ENCODE measurements at places on chromosomes 6 and 20.

DNA sequence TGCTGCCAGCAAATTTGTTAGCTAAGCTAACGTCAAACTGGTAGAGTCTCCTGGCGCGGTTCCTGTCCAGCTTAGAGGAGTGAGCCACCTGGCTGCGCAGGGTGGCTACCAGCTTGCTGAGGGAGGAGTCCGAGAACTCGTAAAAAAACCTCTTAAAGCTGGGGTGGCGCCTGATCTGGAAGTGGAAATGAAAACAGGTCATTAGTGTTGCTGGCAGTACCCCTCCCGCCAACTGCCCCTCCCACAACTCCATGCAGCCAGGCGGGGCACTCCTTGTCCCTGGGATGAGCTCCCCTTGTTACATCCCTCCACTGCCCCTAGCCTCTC is 17.3 kb downstream of the BNIP5 start:
- no peak for DNase-seq

- no peak for DNase-seq
Observed at GRCh38 chr20:58088105-58088504, 140.3 kb downstream of the ANKRD60 start.

GRCh38 chr6:21753241-21754108 is 159.9 kb downstream of the SOX4 start:
- DNase-seq = no peak

- no peak for DNase-seq
Observed at GRCh38 chr6:110495949-110496348, 19.5 kb upstream of the SLC22A16 start.

DNA sequence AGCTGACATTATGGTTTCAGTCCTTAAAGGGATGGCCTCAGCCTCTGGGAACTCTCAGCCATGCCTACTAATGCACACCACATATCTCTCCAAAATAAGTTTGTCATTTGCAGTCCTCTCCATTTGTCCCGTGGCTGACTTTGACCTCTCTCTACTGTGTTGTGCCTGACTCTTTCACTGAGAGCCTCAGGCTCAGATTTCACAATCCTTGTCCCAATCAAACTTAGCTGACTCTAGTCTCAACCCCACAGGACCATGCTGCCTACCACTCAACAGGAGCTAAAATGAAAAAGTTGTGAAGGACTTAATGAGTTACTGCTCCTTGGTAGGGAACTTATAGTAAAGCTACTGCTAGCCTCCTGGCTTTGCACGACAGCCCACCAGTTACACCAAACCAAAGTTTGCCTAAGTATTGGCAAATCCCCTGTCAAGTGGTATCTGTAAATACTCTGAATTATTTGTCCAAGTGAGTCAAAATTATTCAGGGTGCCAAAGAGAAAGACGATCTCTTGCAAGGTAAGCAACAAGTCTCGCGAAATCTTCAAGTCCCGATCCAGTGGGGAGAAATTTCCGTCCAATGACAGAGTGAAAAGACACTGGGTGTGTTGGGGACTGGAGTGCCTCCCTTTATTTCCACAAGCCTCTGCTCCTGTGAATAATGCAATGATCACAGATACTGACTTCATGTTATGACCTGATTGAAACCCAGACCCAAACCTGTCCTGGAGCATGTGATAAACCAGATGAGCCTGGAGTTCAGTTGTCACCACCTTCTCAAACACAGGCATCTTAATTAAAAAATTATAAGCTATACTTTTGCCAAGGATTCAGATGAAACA is 124.4 kb upstream of the FOXQ1 start:
- no peak for DNase-seq

- no peak for DNase-seq
Observed at GRCh38 chr6:34851361-34851760, 36.5 kb downstream of the TAF11 start.

DNA sequence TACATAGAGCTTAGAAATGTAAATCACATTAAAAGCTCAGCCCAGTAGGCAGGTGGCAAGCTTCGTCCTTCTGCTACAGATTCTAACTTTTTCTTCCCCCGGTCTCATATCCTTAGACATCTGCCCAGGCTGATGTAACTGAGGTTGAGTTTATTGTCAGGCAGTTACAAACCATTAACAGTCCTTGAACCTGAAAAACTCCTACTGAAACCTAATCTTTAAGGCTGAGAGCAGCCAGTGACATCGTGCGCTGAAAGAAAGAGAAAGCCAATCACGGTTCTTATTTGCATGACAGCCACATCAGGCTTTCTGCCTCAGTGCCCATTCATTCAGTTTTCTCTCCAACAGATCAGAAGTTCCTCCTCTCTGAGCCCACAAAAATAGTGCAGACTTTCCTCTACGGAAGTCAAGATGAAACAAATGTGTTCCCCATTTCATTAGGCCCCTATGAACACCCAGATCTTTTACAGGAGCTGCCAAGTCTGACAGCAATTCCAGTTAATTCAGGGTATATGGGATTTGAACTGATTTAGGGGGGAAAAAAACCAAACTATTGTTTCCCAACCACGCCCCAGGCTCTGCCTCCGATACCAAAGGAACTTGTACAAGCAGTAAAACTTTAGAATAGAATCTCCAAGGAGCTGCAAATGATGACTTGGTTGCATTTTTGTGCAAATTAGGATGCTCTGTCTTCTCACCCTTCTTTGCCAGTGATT is at the start of gene NHSL1:
Gene NHSL1 (minus strand): TSS at position 192 of the 716 bp plus-strand sequence. CDS start 204 bp downstream, outside the sequence.
- no peak for DNase-seq

- DNase-seq = no peak
Observed at GRCh38 chr6:113127786-113128419, 729.2 kb upstream of the MARCKS start.

DNA sequence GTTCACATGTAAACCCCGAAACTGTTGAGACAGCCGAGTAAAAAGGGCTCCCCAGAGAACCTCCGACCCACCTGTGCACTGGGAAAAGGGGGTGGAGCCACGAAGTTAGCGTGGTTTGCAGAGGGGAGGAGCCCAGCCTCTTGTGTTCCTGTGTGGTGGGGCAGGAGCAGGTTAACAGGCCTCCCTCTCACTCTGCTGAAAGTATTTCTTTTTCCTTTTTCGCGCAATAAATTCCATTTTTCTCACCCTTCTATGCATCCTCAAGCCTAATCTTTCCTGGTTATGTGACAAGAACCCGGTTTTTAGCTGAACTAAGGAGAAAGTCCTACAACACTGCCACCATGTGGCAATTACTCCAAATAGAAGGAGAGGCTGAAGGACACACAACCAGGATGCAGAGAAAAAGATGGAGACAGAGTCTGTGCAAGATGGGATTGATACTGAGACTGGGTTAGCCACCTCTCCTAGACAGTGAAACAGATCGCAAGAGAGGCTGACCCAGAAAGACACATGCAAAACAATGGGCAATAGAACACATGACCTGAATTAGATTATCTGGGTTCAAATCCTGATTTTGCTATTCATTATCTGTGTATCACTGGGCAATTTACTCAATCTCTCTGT is 168.7 kb upstream of the PRSS16 start:
- no peak for DNase-seq

DNA sequence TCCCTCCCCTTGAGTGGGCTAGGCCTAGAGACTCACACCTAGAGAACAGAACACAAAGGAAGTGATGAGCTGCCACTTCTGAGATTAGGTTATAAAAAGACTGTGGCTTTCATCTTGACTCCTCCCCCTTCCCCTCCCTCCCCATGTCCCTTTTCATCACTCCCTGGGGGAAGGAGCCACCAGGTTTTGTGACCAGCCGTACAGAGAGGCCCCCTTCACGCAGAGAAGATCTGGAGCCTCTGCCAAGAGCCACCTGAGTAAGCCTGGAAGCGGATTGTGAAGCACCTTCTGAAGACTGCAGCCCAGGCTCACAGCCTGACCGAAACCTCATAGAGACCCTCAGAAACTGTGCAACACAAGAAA is 118.4 kb upstream of the NXT1 start:
- DNase-seq = no peak

GRCh38 chr6:95923518-95923917 is 92.3 kb upstream of the FUT9 start:
- DNase-seq = no peak

GRCh38 chr6:98578016-98578415 is 256.4 kb upstream of the POU3F2 start:
- no peak for DNase-seq

Data from T-helper 2 cell treated with Interferon-gamma antibody and Interleukin-4, amounts not matched to agents 5 μg/mL and 100 μg/mL, for 36 hours (primary cell).